ENCODE measurements at places on chromosomes 11 and 22.

- DNase-seq: no peak
Measured at GRCh38 chr11:23859087-23859486, 637.8 kb upstream of the LUZP2 start.

- DNase-seq: no peak
Measured at GRCh38 chr11:102197670-102198139, 87.5 kb downstream of the YAP1 start.

GRCh38 chr11:7486781-7487140 is 1.5 kb downstream of the OLFML1 start:
- no peak for DNase-seq

GRCh38 chr11:104856607-104857006 is 41.7 kb downstream of the CASP12 start:
- no peak for DNase-seq

DNA sequence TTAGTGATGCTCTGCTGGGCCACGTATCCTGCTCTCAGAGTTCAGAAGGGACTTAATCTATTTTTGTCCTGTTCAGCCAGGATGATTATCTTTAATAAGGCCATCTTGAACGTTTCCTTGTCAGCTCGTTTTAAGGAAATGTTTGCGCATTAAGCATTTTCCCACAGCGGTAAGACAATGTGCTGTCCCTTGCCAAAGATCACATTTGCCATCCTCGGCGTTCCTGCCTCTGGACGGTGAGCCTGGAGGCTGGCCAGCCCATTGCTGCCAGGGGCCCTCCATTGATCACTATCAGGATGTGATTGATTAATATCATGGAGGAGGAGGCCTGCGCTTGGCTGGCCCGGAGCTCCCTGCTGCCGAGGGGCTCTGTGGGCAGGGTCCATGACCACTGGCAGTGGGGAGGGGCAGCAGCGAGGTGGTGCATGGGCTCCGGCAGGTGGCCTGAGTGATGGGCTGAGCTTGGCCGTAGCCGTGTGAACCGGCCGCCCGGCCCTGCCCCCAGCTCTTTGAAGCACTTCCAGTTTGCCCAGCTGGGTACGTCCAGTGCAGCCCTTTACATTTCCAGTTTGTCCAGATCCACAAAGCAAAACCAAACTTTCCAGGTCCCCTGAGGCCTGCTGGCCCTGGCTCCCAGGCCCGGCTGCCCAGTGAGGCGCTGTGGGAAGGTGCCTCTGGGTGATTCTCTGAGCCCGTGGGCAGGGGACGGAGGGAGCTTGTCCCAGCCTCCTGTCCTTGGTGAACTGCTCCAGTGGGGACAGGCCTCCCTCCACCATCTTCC is 49.5 kb upstream of the SMIM38 start:
- no peak for DNase-seq

- no peak for DNase-seq
Measured at GRCh38 chr11:17272801-17273200, 3.7 kb upstream of the NUCB2 start.

DNA sequence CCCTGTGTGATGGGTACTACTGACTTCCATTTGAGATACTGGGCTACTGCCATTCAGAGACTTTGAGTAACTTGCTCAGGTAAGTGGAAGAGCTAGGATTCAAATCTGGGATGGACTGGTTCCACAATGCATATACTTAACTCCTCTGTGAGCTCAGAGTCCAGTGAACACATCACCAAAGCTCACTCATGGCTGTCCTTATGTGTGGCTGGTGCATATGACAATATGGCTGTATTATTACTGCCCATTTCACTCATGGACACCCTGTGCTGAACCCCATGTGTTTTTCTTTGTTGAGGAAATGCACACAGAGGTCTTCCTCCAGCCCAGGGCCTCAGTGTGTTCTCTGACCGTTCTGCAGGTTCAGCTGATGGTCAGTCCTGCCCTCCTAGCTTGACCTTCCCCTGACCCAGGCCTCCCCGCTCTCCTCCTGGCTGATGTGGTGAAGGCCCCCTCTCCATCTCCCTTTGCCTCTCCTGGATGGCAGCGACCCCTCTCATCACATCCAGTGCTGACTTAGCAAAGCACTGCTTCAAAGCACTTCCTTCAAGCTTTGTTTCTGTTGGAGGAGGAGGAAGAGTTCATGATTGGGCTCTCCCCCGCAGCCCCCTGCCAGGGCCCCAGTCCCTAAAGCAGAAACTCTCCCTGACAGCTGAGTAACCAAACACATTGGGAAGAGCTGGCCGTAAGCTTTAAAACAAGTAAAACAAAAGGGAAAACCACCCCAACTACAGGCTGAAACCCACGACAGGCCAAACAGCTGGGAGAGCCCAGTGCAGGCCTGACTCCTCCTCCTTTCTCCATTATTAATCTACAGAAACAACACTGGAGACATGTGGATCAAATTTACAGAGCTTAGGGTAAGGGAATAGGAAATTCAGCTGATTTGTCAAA is 101.2 kb downstream of the NAT10 start:
- DNase-seq: no peak

GRCh38 chr22:35344956-35345690 is 35.8 kb upstream of the HMOX1 start:
- DNase-seq: no peak

DNA sequence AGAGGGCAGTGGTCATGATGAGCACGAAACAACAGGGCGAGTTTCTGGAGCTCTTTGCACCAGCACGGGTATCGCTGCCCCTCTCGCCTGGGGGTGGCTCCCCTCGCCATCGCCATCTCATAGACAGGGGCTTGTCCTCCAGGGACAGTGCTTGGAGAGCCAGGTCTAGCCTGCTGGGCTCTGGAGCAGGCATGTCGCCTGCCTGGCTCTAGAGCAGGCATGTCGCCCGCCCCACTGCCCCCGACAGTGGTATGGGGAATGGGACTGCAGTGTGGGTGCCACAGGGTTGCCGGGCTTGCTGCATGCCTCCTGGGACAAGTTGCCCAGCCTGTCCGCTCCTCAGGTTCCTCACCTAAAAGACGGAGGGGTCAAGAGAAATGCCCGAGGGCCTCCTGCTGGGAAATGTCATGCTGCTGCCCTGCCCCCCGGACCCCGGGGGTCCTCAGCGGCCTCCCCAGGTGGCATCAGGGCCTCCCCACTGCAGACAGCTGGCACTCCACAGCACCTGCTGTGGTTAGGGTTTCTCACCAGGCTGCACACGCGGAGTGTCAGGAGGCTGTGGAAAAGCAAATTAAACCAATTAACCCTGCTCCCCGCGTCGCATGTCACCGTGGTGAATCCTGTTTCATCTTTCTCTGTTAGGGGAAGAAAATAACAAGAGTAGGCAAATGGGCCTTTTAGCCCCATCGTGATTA is 403.0 kb downstream of the TBC1D22A start:
- DNase-seq: no peak

DNA sequence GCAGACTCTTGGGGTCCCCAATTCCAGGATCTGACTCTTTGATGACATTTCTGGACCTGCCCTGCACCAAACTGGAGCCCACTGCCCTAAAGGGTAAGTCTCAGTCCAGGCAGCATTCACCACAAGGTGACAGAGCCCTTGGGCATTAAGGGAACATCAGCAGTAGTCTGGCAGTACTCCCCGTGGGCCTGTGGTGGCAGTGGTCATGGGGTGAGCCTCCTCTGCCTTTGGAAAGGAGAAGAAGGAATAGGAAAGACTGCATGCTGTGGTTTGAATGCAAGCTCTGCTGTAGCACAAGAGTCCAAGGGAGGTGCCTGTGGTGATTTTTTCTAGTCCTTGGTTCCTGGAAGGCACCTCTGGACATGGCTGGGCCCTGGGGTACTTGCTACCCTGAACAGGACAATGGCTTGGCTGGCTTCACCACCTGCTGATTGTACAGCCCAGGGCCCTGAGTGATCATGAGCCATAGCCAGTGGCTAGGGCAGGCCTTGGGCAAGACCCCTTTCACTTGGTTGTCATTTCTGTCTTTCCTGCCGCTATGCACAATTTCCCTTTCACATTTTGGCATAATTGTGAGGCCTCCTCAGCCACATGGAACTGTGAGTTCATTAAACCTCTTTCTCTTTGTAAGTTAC is 160.7 kb upstream of the GRIA4 start:
- no peak for DNase-seq

DNA sequence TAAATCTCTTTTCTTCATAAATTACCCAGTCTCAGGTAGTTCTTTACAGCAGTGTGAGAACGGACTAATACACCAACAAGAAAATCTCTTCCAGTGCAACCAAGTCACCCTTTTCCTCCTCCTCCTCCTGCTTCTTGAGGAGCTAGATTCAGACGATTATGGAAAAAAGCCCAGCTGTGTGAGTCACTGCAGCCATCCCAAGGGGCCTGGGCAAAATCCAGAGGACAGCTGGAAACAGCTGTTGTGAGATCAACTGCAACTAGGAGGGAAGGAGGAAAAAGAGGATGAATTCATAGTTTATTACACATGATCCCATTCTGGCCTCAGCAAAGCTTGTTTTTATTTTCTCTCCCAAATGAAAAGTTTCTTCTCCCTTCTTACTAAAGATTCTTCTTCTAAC is 32.9 kb downstream of the RBFOX2 start:
- no peak for DNase-seq

DNA sequence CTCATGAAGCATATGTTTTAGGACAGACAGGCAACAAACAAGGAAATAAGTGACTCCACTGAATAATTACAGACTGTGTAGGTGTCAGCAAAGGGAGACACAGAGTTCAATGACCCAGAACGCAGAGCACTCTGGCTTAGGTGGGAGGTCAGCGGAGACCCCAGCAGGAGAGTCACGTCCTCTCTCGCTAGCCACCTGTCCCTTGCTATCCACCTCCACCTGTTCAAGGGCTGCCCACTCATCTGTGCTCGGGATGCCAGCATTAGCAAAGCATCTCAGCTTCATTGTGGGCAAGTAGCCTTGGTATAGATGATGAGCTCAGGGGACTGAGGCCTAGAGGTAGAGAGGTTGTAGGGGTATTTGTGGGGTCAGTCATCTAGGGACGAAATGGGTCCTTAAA is 21.8 kb upstream of the ATXN10 start:
- no peak for DNase-seq

- DNase-seq: no peak
Measured at GRCh38 chr11:94020777-94021481, at the start of gene HEPHL1. HEPHL1 (plus strand) TSS chr11:94021354; CDS start chr11:94021369, 15 bp downstream.

Measured in effector memory CD8-positive, alpha-beta T cell (primary cell).